Natural killer cell treated with Interleukin-12 subunit alpha and Interleukin-12 subunit beta and Interleukin-15 and Interleukin-18, amount 100 ng/mL, for 72 hours (primary cell): ENCODE measurements at places on chromosomes 3 and 15. TPM values are rescaled to one million over a fixed set of nuclear protein-coding genes. Genes with fewer than 3 reads are reported as not detected.

Gene OGG1
- 35.9 TPM for total RNA-seq

DNA sequence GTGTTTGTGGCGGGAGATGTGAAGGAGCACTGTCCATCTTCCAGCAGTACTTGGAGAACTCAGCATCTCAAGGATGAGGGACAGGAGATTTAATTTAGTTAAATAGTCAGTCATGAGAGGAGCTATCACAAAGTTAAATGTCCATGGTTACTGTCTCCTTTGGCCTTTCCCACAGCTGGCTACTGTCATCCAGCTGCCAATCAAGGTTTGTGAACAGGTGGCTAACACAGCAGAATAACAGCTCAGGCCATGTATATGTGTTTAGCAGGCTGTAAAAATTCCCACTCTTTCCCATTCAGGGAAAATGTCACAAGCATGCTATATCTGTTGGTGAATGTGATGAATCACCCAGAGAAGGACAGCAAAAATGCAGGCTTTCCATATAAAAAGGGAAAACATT, 120.5 kb downstream of the TMEM108 start:
- no peak for DNase-seq

- no peak for DNase-seq
Measured at GRCh38 chr3:112761062-112761638, 85.5 kb downstream of the CD200R1L start.

- DNase-seq = no peak
Measured at GRCh38 chr15:42210696-42211095, 2.6 kb upstream of the VPS39 start.

DNA sequence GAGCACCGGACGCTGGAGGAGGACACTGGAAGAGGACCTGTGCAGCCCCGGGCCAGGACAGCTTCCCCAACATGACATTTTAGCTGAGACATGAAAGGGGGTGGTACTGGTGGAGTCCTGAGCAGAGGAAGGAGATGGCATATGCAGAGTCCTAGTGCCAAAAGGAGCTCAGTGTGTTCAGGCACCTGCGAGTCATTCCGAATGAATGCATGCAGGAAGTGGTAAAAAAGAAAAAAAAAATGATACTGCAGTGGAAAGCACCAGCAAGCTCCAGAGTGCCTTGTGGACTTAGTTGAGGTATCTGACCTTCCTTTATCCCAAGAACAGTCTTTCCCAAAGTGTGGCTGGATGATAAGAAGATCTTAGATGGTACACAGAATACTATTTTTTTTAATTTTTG, 6.6 kb upstream of the ZNF148 start:
- no peak for DNase-seq
